ENCODE measurements at places on chromosomes 7 and 10. TPM values are rescaled to one million over a fixed set of nuclear protein-coding genes. Genes with fewer than 3 reads are reported as not detected.

KLHDC10 gene
- 38.9 TPM for total RNA-seq

C10orf53 gene
- not detected for total RNA-seq

VIPR2 gene
- total RNA-seq, result 0.91 TPM

DNA sequence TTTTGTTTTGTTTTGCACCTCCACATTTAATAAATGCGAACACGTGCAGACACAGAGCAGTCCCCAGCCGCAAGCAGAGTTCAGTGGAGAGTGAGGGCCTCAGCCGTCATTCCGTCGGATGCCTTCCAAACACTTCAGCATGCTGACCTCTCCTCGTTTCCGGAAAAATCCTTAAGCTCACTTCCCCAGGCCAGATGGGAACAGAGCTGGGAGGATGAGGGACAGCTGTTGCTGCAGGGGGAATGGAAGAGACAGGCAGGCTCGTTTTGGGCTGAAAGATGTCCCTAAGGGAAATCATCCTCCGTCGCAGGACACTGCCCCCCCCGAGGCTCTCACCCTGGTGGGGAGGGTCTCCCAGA is 17.2 kb upstream of the FGFR2 start:
- peak; percentile 66 for DNase-seq

DNA sequence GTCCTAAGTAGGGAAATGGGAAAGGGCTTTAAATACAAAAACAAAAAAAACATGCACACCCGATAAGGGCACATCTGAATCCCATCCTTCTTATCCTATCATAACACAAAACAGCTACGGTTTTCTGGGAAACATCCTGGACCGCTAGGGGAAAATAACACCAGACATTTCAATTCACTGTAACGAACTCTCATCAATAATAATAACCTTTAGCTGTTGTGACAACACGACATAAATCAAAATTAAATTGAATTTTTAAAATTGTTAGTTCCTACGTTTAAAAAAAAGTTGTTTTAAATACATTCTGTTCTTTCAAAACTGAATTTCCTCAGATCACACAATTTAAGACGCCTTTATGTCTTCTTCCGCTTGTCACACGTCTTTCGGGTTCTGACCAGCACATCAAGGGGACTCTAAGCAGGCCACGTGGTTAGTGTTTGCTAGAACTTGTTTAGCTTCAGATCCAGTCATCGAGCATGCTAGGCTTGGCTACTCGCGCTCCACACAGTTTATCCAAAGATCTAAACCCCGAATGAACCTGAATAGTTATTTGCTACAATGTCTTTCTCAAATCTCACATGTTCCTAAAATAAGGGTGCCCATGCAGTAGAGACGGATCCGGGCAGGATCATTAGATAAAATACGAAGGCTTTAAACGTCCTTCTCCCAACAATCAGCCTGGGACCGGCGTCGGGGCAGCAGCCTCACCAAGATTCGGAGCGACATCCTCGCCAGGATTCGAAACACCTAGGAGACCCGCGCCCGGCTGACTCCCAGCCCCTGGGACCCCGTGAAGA is 839 bp downstream of the IKZF5 start:
- peak; percentile 69 for DNase-seq

DNA sequence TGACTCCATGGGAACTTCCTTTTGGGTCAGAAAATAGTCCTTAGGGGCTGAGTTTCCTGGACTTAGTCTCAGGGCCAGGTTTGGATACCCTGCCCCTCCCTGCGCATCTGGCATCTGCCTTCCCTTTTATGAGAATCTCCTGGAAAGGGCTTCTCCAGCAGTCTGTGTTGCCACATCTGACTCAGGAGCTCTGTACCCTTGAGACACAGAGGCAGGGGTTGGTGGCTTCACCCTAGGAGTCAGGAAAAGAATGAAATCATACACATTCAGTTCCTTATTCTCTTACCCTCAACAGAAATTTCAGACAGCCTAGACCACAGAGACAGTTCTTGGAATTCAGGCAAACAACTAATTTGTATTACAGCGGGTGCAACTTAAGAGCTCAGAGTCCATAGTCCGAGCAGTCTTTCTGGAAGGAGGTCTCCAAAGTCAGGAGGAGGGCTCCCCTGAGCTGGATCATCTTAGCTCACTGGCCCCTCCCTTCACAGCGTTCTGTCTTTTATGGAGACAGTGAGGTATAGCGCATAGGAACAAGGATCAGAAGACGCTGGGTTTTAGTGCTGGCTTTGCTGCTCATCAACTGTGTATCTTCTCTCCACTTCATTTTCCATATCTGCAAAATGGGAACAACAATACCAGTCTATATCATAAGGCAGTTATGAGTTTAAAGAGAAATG is 3.0 kb upstream of the PLAU start:
- DNase-seq, result no peak
